ENCODE measurements at places on chromosomes 12 and 14.

DNA sequence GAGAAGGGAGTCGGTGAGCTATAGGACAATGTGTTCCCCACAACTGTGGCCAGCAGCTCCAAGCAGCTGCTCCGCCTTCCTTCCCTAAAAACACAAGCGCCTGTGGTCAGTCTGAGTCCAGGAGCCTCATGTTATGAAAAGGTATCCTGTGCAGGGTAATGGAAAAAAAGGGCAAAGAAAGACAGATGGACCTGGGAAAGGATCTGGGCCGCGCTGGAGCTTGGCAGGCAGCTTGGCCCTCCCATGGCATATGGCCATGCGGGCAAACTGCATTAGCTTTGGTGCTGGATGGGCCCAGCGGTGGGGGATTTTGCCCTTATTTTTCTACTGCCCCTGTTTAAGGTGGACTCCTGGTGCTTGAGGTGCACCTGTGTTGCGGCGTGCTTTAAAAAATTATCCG is 23.7 kb upstream of the CHST11 start:
- no peak for DNase-seq

- DNase-seq, result no peak
Measured at GRCh38 chr14:101598571-101599233, 37.4 kb downstream of the DIO3 start.

GRCh38 chr12:54529581-54529980 is 19.8 kb upstream of the PDE1B start:
- no peak for DNase-seq

- no peak for DNase-seq
Measured at GRCh38 chr12:104939089-104939488, 19.0 kb downstream of the SLC41A2 start.
